ENCODE measurements at places on chromosomes 2 and 18.
A peak's percentile ranks its signal among the peaks of the same experiment; 100 is the strongest.

- DNase-seq, result no peak
Observed at GRCh38 chr2:138028538-138028937, 64.3 kb downstream of the HNMT start.

DNA sequence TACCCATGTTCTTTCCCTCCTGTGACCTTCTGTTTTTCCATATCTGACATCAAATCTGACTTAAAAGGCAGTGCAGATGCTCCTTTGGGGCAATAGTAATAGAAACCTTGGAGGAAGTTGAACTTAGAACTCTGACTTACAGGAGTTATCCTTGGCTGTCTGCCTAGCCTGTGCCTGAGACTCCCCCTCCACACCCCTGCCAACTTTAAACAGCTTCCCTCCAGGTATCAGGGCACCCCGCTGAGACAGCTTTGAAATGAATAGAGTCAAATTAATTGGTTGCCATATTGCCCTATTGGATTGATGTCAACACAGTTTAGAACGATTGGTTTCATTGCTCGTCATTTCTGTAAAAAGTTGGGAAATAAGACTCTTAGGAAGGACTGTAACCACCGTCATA lies 322.0 kb downstream of the PRKCE start:
- no peak for DNase-seq

DNA sequence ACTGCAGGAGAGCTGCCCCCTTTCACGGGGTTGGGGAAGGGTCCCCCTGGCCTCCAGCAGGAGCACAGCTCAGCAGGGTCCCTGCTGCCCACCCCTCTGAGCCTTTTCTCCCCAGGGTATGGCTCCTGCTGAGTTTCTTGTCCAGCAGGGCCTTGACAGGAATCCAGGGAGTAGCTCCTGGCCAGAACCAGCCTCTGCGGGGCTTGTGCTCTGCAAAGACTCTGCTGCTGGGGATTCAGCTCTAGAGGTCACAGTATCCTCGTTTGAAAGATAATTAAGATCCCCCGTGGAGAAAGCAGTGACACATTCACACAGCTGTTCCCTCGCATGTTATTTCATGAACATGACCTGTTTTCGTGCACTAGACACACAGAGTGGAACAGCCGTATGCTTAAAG lies 21.2 kb downstream of the FOSL2 start:
- DNase-seq, result no peak

DNA sequence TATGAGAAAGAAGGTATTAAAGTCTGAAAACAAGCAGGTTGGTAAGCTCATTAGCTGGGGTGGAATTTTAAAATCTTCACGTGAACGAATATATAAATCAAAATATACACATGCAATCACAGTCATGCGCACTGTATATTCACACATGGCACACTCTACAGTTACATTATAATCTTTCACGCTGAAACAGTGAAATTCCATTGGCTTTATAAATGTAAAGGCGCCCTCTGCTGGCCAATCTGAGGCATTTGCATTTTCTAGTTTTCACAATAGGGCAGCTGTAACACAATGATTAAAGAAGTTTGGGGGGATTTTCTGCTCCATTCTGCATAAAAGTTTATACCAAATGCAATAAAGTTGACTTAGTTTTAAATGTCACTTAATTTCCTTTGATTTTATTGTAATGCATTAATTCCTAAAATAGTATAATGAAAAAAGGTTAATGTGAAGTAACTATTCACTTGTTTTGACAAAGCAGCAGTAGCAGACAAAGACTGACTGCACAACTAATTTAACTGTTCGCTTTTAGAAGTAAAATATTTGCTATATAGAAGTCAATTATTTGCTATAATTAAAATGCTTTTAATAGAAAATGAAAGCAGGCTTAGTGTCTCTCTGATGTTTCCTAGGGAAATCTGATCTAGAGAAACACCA lies 17.2 kb downstream of the IFIH1 start:
- DNase-seq, result peak; percentile 68

- DNase-seq, result no peak
Observed at GRCh38 chr2:100192825-100193224, 50.4 kb upstream of the AFF3 start.

- DNase-seq, result no peak
Observed at GRCh38 chr2:229488232-229488631, 217.1 kb upstream of the PID1 start.

- DNase-seq, result peak; percentile 51
Observed at GRCh38 chr2:18829976-18830375, 240.6 kb upstream of the NT5C1B start.
